ENCODE measurements at places on chromosomes 12 and 14. TPM values are rescaled to one million over a fixed set of nuclear protein-coding genes. Genes with fewer than 3 reads are reported as not detected.

DNA sequence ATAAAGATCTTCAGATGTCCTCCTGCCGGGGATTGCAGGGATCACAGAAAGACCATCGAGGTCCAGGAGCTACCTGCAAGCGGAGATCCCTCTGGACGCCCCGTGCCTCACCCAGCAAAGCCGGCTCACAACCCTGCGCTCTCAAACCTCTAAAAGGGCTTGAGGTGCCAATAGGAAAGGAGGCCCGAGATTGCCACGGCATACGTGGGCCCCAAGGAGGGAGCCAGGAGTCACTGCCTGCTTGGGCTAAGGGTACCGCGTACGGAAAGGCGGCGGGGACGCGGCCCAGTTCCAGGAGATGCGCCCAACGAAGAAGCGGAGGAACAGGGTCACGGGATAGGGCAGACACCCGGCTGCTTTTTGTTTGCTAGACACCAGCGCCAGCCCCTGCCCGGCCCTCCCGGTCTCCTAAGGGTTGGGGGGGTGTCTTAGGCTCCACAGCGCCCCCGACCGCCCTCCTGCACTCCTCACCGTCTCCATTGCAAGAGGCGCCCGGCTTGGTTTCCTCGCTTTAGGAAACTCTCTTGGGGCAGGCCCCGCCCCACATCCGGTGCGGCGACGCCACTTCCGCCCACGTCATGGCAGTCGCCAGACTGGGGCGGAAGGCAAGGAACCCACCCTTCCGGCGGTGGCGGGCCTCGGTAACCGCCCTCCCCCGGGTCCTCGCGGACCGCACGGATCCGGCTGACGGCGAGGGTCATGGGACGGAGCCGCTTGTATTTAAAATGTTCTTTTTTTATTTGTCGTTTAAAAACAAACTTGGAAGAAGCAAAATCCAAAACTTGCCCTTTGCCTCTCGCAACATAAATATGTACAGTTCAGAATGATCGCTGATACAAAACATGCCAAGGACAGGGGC is at the start of gene PRKAG1:
Gene PRKAG1, minus strand, starts transcription at position 516 of the 859 bp plus-strand sequence. Its CDS starts 36 bp downstream, at position 480.
- H3K4me3 ChIP-seq: peak within 1 kb of the TSS; percentile 90
- peaks cover 25% of the 10 kb centered on the region for H3K4me1 ChIP-seq
- peak; percentile 96 for DNase-seq
- peak within 1 kb of the TSS; percentile 93 for H3K27ac ChIP-seq
- H3K27me3 ChIP-seq: no peaks in the 10 kb centered on the region
- peaks cover 50% of the 10 kb centered on the region for H3K36me3 ChIP-seq

GRCh38 chr14:64681796-64682710 is 22.2 kb upstream of the PLEKHG3 start:
- H3K27ac ChIP-seq: no peak overlapping the region
- H3K4me1 ChIP-seq: peaks cover 5% of the 10 kb centered on the region
- H3K27me3 ChIP-seq: no peaks in the 10 kb centered on the region
- no peak for DNase-seq
- no peak overlapping the region for H3K4me3 ChIP-seq
- no peaks in the 10 kb centered on the region for H3K36me3 ChIP-seq

- no peak overlapping the region for H3K27ac ChIP-seq
- no peak for DNase-seq
- no peaks in the 10 kb centered on the region for H3K36me3 ChIP-seq
These were observed 40.0 kb downstream of the MYBPC1 start for GRCh38 chr12:101634724-101635123.

- H3K36me3 ChIP-seq: peaks cover 57% of the 10 kb centered on the region
- peak; percentile 46 for DNase-seq
- H3K4me1 ChIP-seq: peaks cover 63% of the 10 kb centered on the region
- peak overlapping the region; percentile 54 for H3K4me3 ChIP-seq
These were observed 5.5 kb downstream of the ZFP36L1 start for GRCh38 chr14:68787092-68787992.

DNA sequence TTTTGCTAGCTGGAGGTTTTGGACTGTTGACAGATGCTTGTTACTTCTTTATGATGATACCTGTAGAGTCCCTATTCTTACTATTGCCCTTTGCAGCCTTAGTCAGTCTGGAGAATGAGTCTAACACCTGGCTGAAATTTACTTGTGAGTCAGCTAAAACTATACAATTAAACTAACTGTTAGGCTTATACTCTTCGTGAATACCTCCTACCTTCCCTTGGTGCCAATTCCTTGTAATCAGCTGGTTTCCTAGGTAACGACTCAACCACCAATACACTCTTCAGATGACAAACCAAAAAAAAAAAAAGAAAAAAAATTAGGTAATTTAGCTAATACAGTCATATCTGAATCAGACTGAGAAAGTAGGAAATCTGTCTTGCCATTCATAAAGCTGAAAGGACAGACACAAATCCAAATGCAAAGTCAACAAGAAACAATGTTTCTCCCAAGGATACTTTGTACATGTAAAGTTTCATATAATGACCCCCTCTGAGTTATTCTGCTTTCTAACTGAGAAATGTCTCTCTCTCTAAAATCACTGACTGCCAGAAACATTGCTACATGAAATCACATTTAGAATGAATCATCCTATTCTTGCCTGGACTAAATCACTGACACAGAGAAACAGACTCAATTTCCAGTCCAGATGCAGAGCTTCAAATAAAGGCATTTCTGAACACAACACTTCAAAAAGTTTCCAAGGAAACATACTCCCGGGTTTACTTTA is 56.5 kb upstream of the CDKL1 start:
- H3K27ac ChIP-seq: no peak overlapping the region
- H3K27me3 ChIP-seq: no peaks in the 10 kb centered on the region
- peaks cover 30% of the 10 kb centered on the region for H3K36me3 ChIP-seq

DNA sequence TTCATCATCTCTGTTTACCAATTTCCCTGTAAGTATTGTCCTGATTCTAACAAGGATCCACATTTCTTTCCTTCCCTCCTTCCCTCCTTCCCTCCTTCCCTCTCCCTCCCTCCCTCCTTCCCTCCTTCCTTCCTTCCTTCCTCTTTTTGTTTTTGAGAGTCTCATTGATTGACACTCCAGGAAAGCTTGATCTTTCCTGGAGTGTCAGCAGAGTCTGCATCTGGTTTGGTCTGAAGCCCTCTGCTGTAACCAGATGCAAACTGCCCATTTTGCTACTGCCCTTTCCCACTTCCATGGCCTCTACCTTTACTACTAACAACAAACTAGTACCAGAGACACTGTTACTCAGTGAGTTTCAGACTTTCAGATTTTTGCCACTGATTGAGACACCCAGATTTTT is 14.4 kb upstream of the OR6C65 start:
- H3K4me1 ChIP-seq: no peaks in the 10 kb centered on the region
- H3K36me3 ChIP-seq: no peaks in the 10 kb centered on the region
- H3K27me3 ChIP-seq: no peaks in the 10 kb centered on the region
- no peak overlapping the region for H3K27ac ChIP-seq
- DNase-seq: no peak

- no peaks in the 10 kb centered on the region for H3K4me1 ChIP-seq
- H3K36me3 ChIP-seq: no peaks in the 10 kb centered on the region
- no peak overlapping the region for H3K4me3 ChIP-seq
- H3K27ac ChIP-seq: no peak overlapping the region
- no peaks in the 10 kb centered on the region for H3K27me3 ChIP-seq
- no peak for DNase-seq
These were observed 406.5 kb downstream of the ADAMTS20 start for GRCh38 chr12:43145481-43145880.

GRCh38 chr12:121132601-121133481 is at the start of gene P2RX7:
TSS of gene P2RX7 (plus strand) at chr12:121132876. CDS start at chr12:121132971, 95 bp downstream.
- H3K27ac ChIP-seq: peak within 1 kb of the TSS; percentile 90
- peak within 1 kb of the TSS; percentile 83 for H3K4me3 ChIP-seq
- H3K4me1 ChIP-seq: peaks cover 60% of the 10 kb centered on the region
- no peaks in the 10 kb centered on the region for H3K27me3 ChIP-seq

DNA sequence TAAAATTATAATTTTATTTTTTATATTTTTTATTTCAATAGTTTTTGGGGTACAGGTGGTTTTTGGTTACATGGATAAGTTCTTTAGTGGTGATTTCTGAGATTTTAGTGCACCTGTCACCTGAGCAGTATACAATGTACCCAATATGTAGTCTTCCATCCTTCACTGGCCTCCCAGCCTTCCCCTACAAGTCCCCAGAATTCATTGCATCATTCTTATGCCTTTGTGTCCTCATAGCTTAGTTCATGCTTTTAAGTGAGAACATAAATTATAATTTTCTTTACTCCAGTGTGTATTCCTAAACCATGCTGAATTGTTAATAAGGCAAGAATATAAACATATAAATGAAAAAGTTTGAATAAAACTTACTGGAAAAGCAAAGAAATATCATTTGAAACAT is 19.1 kb upstream of the NFKBIA start:
- no peak for DNase-seq
- H3K4me1 ChIP-seq: peaks cover 16% of the 10 kb centered on the region
- no peak overlapping the region for H3K4me3 ChIP-seq
- H3K36me3 ChIP-seq: no peaks in the 10 kb centered on the region
- no peak overlapping the region for H3K27ac ChIP-seq
- H3K27me3 ChIP-seq: no peaks in the 10 kb centered on the region

- peaks cover 64% of the 10 kb centered on the region for H3K4me1 ChIP-seq
- no peak for DNase-seq
- peak overlapping the region; percentile 71 for H3K27ac ChIP-seq
- peaks cover 12% of the 10 kb centered on the region for H3K36me3 ChIP-seq
These were observed 27.1 kb upstream of the RPLP0 start for GRCh38 chr12:120228041-120228290.

DNA sequence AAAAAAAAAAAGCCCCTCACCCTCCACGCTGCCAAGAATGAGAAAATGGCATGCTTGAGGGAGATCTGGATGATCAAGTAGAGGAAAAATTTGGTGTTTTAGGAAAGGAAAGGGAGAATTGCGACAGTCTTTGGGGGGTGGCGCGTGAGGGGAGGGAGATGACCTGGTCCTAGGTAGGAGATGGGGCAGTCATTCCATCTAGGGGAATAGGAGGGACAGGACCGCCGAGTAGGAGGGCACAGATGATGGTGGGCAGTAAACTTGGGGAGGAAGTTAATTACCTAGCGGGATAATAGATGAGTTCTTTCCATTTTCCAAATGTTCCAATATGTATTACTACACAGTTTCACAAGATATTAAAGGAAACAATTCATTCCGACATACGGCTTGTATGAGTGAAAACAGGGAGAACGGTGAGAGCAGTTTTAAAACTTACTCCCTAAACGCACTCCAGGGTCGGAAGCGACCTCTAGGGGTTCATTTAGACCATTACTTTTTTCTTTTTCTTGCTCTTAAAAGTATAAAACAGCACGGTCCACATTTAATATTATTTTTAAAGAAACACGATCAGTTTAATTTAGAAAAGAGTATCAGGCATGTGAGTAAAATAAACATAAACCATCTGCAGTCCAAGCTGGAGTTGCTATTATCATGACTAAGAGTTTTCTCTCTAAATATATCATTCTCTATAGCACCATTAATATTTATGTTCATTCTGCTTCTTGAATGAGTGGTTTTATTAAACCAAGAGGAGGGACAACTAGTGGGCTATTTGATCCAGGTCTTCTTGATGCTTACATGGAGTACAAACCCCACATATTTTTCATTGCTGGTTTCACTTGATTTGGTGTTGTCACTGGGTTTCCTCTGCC is 3.0 kb upstream of the FNTB start:
- H3K27me3 ChIP-seq: peaks cover 27% of the 10 kb centered on the region
- peak overlapping the region; percentile 60 for H3K4me3 ChIP-seq
- DNase-seq: no peak
- H3K4me1 ChIP-seq: peaks cover 21% of the 10 kb centered on the region
- no peak overlapping the region for H3K27ac ChIP-seq

- no peaks in the 10 kb centered on the region for H3K36me3 ChIP-seq
- no peaks in the 10 kb centered on the region for H3K4me1 ChIP-seq
- DNase-seq: no peak
- H3K4me3 ChIP-seq: no peak overlapping the region
- no peak overlapping the region for H3K27ac ChIP-seq
These were observed 12.2 kb downstream of the TMEM121 start for GRCh38 chr14:105538481-105539049.

- DNase-seq: no peak
- no peaks in the 10 kb centered on the region for H3K36me3 ChIP-seq
- no peaks in the 10 kb centered on the region for H3K4me1 ChIP-seq
These were observed 53.5 kb downstream of the SUDS3 start for GRCh38 chr12:118429688-118430383.

DNA sequence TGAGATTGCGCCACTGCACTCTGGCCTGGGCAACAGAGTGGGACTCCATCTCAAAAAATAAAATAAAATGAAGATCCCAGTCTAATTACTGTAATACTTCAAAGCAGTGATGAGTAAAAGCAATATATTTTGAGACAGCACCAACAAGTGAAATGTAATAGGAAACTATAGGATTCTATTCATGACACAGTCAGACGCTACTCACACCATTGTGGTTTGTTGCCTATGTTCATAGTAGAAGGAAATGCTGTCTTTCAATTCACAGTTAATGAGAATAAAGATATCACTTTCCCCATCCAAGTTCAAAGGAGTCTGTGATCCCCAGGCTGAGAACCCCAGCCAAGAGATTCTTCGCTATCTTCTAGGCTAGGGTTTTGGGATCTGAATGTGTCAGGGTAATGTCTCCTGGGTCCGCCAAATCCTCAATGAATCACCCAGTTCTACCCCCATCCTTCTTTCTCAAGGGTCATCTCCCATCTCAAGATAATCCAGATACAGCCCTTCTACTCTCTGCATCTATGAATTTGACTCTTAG is 16.6 kb upstream of the DTX1 start:
- H3K27ac ChIP-seq: no peak overlapping the region
- H3K4me1 ChIP-seq: no peaks in the 10 kb centered on the region
- no peak overlapping the region for H3K4me3 ChIP-seq
- H3K27me3 ChIP-seq: peaks cover 4% of the 10 kb centered on the region
- no peaks in the 10 kb centered on the region for H3K36me3 ChIP-seq

GRCh38 chr14:46279327-46279726 is 372.3 kb downstream of the RPL10L start:
- DNase-seq: no peak
- no peak overlapping the region for H3K27ac ChIP-seq
- H3K27me3 ChIP-seq: no peaks in the 10 kb centered on the region
- H3K36me3 ChIP-seq: no peaks in the 10 kb centered on the region
- H3K4me3 ChIP-seq: no peak overlapping the region

FAM90A1 gene
- 0.14 TPM for total RNA-seq

GPR84 gene
- 1.8 TPM for total RNA-seq

KRT80 gene
- total RNA-seq: not detected

BAZ2A gene
- 131 TPM for total RNA-seq

PNMA1 gene
- 30.1 TPM for total RNA-seq

RBMS2 gene
- 11.0 TPM for total RNA-seq

CIROP gene
- not detected for total RNA-seq

Measured in activated T-helper 2 cell treated with anti-CD3 and anti-CD28 coated beads, Interferon-gamma antibody, Interleukin-2, Interleukin-4, amounts not matched to agents 10 μg/mL and 5 μg/mL and 100 μg/mL, durations not matched to agents 14 hours and 24 hours and 36 hours (primary cell).